ENCODE measurements at places on chromosomes 2 and 18.

DNA sequence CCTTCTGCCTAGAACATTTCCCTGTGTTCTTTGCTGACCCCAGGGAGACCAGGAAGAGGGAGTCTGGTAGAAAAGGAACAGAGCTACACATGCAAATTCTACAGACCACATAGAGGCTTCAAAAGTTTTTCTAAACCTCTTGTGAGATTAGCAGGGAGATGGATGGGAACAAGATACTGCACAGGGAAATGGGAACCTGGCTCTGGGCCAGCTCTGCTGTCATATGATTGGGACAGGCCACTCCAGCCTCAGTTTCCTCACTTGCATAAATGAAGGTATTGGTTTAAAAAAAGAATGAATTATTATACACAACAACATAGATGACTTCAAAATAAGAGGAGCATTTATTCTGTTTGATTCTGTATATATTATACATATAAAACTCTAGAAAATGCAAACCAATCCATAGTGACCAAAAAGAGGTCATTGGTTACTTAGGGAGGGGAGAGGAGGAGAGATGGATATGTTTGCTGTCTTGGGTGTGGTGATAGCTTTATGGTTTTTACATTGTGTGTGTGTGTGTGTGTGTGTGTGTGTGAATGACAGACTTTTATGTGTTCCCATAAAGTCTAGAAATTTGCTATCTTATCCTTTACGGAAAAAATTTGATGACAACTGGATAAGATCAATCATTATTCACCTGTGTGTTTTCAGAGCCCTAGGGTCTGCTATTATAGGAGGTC is 115.5 kb downstream of the MGAT5 start:
- no peak for DNase-seq

DNA sequence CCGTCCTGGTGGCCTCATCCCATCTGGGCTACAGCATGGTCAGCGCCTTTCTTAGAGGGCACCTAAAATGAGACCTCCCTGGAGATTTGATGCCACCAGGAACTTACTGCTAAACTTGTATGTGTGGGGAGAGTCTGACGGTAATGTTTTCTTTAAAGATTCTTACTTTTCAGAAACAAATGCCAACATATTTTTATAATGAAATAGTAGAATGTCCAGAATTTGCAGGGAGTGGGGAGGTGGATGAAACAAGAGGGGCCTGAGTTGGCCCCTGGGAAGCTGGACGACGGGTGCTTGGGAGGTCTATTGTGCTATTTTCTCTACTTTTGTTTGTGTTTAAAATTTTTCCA is 118.8 kb upstream of the CTDP1 start:
- DNase-seq: no peak

GRCh38 chr2:159728629-159729028 is 16.3 kb downstream of the MARCHF7 start:
- DNase-seq: no peak

DNA sequence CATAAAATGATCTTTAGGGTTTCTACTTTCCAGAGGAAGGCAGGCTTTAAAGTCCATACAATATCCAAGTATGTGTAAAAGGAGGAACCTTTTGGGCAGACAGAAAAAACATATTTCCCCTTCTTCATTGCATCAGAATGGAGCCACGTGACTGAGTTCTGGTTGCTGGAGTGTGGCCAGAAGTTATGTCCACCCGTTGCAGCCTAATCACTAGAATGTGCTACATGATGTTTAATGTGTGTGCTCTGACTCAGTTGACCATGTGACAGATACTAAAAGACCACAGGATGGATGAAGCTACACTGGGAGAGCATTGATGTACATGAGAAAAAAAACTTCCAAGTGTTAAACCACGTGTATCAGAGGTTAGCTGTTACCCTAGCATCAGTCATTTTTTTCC is 460.9 kb downstream of the RIT2 start:
- no peak for DNase-seq

GRCh38 chr18:23468753-23469459 is 15.8 kb downstream of the RIOK3 start:
- no peak for DNase-seq

- DNase-seq: no peak
These were observed 62.1 kb upstream of the NPAS2 start for GRCh38 chr2:100757621-100758394.

- DNase-seq: no peak
These were observed 18.8 kb upstream of the DTNB start for GRCh38 chr2:25692143-25692542.

GRCh38 chr2:44116319-44116718 is 52.4 kb upstream of the PPM1B start:
- no peak for DNase-seq

GRCh38 chr2:153635494-153635893 is 156.9 kb upstream of the RPRM start:
- no peak for DNase-seq

DNA sequence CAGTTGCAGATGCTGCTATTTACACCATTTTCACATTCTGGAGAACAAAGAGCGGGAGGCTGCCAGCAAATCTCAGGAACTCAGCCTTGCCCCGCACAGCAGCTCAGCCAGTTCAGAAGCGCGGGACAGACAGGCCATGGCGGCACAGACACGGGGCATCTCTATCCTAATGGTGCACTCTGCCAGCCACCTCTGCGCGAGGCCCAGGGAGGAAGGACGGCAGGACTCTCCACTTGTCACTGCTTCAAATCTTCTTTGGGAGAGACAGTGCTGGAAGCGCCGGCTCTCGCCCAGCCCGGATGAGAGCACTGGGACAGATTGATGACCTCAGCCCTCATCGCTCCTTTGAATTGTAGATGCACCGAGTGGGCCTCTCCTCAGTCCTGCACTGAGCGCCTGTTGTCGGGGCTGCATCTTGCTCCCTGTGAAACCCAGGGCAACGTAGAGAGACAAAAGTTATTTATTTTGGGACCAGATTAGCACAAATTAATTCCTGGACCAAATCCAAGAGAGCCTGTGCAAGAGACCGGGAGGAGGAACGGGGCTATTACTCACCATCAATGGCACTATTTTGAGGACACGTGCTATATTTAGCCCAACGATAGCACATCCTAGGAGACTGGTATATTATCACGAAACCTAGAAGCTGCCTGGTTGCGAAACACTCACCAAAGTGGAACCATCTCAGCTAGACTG is 211.4 kb upstream of the SMIM21 start:
- DNase-seq: no peak

DNA sequence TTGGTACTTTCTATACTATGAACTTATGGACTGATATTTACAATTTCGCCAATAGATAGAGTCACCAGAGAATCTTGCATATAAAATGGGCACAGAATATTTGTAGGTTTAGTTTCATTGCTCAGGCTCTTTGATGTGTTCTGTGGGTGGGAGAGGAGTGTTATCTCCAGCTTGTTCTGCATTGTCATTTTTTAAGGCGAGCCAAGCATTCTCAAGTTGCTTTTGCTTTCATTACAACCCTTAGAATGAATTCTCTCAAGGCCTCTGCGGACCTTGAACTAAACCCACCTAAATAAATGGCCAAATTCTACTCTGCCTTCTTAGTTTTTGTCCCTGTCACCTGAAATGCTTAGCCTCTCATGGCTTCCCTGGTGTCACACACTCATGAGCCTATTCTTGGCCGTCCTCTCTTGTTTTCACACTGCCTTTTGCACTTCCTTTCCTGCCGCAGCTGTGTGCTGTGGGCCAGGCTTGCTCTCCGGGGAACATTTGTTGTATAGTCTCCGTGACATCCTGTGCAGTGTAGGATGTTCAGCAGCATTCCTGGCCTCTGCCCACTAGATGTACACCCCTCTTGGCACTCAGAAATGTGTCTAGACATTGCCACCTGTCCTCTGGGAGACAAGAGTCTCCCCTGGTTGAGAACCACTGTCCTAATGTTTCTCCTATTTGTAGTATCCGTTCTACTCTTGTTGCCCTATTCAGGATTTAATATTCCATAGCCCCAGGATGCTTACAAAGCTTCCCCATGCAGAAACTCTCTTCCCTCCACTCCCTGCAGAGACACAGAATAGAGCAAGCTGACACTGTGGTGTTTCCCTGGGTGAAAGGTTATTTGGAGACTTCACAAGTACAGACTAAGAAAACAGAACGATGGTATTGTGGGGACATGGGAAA is 255.6 kb downstream of the PTPRM start:
- DNase-seq: no peak

All from right renal pelvis (tissue), 4 donors.